ENCODE measurements at places on chromosomes 11 and 22. TPM values are rescaled to one million over a fixed set of nuclear protein-coding genes. Genes with fewer than 3 reads are reported as not detected.
A peak's percentile ranks its signal among the peaks of the same experiment; 100 is the strongest.

Gene B4GALNT4
- total RNA-seq = not detected

Gene UQCC3
- 5.0 TPM for total RNA-seq

Gene SOX6
- total RNA-seq = 14.3 TPM

Gene SPDYC
- not detected for total RNA-seq

DNA sequence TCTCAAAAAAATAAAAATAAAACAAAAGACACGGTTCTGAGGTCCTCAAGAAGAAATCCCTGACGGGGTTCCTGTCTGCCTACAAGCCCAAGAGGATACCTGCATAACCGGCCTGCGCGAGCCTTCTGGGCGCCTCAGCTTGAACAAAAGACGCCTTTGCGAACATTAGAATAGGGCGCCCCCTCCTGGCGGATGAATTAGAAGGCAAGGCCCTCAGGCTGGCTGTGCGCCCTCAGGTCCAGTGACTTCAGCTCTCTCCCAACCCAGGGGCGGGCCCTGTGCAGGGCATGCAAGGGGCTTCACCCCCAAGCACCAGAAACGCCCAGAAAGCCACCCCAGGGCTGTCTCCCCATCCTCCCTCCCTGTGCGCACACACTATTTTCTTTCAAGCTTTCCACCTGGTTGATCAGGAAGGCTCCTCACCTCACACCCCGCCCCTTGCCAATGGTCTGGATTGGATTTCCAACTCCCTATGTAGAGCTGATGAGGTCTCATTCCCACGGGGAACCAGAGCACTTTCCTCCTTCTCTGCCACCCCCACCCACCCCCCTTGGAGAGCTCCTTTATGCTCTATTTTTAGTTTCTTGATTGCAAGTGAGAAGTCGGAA lies 273.3 kb downstream of the BUD13 start:
- peak; percentile 66 for DNase-seq

DNA sequence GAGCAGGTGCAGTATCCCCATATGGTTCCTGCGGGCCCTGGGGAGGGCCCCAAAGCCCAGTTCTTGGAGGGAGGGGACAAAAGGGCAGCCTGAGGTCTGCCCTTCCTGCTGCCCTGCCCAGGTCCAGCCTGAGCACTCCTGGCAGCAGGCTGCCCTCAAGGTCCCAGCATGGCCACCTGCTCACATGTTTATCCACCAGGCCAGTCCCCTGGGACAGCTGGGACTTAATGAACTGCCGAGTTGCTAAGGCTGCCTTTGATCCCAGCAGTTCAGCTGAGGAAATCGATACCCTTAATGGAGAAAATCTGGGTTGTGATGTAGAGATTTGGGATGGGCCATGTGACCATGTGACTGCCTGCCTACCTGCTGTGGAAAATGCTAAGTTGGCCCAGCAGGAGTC lies 146.2 kb downstream of the TRIM29 start:
- no peak for DNase-seq

DNA sequence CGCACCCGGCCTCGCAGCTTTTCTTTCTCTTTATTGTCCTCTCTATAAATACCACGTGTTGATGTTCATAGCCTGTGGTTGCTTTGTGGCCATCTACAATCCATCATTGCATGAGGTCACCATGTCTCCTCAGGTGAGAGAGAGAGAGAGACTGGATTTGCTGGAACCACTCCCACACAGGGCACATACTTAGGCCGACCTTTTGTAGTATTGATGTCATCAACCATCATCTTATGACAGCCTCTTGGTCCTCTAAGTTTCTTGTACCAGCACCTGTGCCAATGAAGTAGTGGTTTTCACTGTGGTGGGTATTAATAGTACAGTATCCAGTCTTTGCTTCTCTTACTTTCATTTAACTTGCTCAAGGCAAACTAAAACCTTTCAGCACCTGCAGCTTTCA lies 22.8 kb upstream of the P2RY6 start:
- no peak for DNase-seq

DNA sequence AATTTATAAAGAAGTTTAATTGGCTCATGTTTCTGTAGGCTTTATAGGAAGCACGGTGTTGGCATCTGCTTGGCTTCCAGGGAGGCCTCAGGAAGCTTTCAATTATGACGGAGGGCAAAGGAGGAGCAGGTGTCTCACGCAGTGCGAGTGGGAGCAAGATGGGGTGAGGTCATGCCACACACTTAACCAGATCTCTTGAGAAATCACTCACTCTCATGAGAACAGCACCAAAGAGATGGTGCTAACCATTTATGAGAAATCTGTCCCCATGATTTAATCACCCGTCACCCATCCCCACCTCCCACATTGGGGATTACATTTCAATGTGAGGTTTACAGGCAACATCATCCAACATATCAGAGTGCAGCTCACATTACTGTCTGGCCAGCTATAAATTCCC lies 103.5 kb downstream of the ARHGAP8 start:
- no peak for DNase-seq

GRCh38 chr11:8309862-8310261 lies 46.2 kb upstream of the LMO1 start:
- no peak for DNase-seq
